ENCODE measurements at places on chromosomes 7 and 10.

- DNase-seq: no peak
These were observed 134.4 kb upstream of the LYZL2 start for GRCh38 chr10:30763918-30764317.

- peak; percentile 40 for DNase-seq
These were observed 868 bp downstream of the TIAL1 start for GRCh38 chr10:119595676-119596515.

- DNase-seq: no peak
These were observed 70.5 kb upstream of the FGL2 start for GRCh38 chr7:77270094-77270480.

DNA sequence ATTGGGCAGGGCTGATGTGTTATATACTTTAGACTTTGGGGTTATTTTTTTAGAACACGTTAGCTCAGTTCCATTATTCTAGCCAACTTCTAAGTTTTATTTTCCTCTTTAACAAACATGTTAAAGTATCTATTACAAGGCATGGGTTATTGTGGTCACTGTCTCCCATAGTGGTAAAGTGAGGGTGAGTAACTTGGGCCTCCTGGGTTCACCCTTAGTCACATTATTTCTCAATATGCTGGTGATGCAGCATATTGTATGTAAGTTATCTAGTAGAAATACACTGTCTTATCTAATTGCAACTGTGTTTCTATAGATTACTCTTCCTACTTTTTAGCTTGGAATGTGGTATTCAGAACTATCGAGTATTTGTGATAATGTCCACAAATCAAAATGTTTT, 65.9 kb downstream of the BBS9 start:
- no peak for DNase-seq

DNA sequence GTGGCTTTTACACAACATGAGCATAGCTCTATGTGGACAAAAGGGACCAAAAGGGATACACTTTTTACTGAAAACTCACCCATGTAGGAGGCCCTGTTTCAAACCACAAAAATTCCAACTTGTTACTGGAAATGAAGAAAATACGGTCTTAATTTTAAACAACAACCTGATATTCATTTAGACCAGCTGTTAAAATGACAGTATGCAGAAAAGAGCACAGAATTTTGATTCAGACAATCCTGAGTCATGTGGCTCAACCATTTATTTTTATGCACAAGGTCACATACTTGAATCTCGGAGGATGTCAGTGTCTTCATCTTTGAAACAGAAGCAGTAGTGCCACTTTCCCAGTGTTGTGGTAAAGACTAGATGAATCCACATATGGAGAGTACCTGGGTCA, 426.5 kb upstream of the NFE2L3 start:
- DNase-seq: no peak
